ENCODE measurements at places on chromosomes 3 and 15.

- no peak for DNase-seq
Observed at GRCh38 chr3:44989636-44990373, 13.8 kb downstream of the EXOSC7 start.

DNA sequence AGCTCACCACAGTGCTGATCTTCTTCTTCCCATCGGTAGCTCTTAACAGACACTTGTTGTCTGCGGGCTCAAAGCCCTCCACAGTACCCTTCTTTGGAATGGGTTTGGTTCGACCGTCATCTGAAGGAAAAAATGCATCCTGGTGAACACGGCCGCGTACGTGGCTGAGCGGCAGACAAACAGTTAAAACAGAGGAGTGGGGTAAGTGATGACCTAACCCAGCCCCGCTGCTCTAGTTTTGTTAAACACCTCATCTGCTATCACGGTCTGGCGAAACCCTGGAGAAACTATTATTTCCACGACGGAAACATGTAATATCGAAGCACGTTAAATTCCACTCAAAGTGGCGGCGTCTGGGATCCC lies 725 bp downstream of the SRP14 start:
- no peak for DNase-seq

DNA sequence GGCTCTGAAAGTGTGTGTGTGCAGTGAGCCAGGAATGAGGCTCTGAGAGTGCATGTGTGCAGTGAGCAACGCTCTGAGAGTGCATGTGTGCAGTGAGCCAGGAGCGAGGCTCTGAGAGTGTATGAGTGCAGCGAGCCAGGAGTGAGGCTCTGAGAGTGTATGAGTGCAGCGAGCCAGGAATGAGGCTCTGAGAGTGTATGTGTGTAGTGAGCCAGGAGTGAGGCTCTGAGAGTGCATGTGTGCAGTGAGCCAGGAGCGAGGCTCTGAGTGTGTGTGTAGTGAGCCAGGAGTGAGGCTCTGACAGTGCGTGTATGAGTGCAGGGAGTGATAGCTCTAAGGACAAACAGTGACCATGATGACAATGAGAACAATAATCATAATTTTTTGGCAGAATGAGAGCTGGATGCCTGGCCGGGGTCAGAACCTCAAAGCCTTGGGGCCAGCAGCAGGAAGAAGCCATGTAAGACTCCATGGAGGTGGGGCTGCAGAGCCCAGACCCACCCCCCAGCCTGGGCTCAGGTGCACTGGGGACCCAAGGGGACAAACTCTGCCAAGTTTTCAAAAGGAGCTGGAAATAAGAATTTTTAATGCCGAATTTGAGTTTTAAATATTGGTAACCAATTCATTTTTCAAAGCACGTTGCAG lies 85.7 kb upstream of the PRR20G start:
- no peak for DNase-seq

GRCh38 chr3:133693821-133694220 lies 32.1 kb upstream of the TOPBP1 start:
- no peak for DNase-seq

- no peak for DNase-seq
Observed at GRCh38 chr3:197337214-197337613, 38.8 kb upstream of the DLG1 start.

DNA sequence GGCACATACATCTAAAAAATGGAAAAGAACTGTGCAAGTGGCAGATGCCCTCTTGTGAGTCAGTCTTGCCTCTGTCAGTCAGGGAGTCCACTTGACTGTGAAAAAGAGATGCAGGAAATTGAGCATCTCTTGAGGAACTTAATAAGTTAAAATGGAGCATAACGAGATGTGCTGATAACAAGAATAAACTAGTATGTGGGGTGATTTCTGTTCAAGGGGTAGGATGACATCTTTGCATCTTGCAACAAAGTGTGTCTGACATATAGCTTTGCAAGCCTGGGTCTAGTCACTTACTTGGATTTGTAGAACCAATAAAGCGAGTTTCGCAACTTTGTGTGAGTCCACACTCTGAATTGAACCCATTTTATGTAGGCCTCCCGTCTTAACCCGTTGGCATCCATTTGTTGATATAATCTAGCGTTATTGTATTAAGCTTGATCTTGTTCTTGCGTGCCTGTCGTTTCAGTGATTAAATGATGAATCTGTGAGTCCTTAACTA lies 2.2 kb downstream of the USP3 start:
- DNase-seq = no peak
